Stimulated activated CD4-positive, alpha-beta T cell treated with anti-CD3 and anti-CD28 coated beads, Interleukin-1b, Interleukin-23, amount 100 ng/mL, for 4 hours (primary cell): ENCODE measurements at places on chromosomes 7 and 10.

DNA sequence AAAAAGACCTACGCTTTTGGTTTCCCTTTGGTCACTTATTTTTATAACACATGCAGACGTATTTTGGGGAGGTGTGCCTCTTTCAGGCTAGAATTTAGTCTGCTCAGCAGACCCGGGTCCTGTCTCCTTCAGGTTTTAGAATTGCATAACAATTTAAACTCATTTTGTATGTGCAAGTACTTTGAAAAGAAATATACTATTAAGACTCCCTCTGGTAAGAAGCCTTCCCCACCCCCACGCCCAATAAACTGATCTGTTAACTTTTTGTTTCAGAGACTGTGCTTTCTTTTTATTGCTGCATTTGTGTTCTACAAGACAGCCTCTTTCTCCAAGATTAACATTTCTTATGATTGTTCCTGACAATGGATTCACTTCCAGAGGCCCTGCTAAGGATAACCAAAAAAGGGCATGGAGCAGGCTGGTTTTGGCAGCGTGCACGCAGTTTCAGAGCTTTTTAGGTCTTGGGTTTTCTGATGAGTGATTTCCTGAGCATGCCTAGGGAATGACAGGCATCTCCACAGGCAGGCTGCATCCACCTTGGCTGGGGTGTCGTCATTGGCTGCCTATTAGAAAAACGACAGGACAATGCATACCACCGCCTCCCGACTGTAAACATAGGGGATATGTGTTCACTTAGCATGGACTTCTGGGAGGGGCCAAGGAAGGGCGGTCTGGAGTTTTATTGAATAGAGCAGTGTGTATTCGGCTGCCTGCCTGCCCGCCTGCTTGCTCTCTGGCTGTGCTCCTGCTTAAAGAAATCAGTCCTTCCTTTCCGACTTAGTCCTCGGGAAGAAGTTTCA lies at the start of gene CALD1:
TSS of gene CALD1 (plus strand) at position 694 of the 800 bp plus-strand sequence. CDS start 88,100 bp downstream, outside the sequence.
- DNase-seq = no peak

GRCh38 chr7:19916046-19916445 lies 142.6 kb upstream of the TMEM196 start:
- no peak for DNase-seq

GRCh38 chr7:128909625-128910568 lies 612 bp downstream of the KCP start:
- DNase-seq = no peak

DNA sequence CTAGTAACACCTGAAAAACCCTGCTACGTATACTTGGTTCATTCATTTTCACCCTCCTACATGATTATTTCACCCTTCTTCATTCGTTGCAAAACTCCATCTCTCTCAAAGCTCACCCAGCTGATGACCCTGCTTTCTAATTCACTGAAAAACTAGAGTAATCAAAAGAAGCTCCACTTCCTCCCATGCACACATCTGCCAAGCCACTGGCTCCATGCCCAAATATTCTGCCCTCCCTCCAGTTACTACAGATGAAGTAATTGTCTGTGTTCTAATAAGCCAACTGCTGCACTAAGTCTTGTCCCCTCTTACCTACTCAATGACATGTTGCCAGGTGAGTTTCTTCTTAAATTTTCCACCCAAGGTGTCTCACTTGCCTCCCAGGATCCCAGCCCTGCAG lies 96.9 kb upstream of the CCDC71L start:
- DNase-seq = no peak

GRCh38 chr7:153858355-153858754 lies 193.8 kb upstream of the DPP6 start:
- DNase-seq = no peak

GRCh38 chr10:44968091-44968490 lies 8.5 kb downstream of the RASSF4 start:
- no peak for DNase-seq

DNA sequence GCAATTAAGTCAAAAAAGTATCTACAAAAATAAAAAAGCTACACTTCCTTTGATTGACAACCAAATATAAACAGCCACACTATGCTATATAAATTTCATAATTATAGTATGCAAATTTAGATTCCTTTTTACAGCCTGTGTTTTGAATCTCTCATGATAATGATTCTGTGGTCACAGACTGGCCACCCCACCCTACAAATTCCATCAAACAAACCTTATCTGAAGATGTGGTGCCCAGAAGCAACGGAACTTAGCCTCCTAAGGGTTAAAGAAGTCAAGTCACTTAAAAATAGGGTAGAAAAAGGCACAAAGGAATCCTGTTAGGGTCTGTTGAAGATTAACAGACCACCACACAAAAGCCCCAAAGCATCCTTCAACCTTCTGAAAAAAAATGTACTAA lies 351.8 kb downstream of the INHBA start:
- no peak for DNase-seq

- DNase-seq = no peak
Measured at GRCh38 chr7:24972991-24973390, 7.0 kb downstream of the OSBPL3 start.

DNA sequence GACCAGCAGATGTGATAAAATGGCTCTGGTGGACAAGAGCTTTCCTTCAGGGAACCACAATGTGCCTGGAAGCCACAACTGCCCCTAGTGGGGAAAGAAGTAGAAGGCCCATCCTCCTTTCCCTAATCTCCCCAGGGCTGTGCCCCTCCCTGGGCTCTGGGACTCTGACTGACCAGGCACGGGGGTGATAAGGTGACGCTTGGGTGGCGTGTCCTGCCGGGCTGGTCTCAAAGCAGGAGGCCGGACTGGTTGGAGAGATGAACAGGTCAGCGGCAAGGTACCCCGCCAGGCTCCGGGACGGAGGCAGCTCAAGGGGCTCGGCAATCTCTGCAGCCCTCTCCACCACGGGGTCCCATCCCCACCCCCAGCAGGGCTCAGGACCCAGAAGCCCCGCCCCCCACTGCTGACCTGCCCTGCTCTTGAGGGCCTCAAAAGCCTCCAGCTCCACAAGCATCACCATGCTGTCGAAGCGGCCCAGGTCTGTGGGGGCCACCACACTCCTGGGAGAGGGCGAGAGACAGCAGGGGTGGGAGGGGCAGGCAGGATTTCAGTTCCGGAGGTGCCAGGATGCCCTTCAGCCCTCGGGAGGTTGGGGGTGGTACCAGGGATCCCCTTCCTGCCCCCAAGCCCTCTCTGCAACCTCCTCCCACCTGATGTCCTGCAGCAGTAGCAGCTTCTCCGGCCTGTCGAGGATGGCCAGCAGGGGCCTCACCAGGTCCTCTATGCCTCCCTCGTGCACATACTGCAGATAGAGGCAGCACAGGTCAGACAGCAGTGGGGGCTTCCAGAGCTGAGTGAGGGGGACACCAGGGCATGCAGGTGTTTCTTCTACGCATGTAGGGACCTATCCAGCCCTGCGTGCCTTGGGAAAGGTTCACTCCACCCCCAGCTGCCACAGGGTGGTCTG lies 12.2 kb downstream of the LZTS2 start:
- DNase-seq = no peak

- no peak for DNase-seq
Measured at GRCh38 chr10:11830836-11831519, 7.8 kb downstream of the PROSER2 start.
